ENCODE measurements at places on chromosomes 7 and 10.

- DNase-seq: no peak
Observed at GRCh38 chr10:125157505-125157904, 2.9 kb downstream of the CTBP2 start.

GRCh38 chr10:27747096-27747451 lies 1.5 kb upstream of the MKX start:
- no peak for DNase-seq

DNA sequence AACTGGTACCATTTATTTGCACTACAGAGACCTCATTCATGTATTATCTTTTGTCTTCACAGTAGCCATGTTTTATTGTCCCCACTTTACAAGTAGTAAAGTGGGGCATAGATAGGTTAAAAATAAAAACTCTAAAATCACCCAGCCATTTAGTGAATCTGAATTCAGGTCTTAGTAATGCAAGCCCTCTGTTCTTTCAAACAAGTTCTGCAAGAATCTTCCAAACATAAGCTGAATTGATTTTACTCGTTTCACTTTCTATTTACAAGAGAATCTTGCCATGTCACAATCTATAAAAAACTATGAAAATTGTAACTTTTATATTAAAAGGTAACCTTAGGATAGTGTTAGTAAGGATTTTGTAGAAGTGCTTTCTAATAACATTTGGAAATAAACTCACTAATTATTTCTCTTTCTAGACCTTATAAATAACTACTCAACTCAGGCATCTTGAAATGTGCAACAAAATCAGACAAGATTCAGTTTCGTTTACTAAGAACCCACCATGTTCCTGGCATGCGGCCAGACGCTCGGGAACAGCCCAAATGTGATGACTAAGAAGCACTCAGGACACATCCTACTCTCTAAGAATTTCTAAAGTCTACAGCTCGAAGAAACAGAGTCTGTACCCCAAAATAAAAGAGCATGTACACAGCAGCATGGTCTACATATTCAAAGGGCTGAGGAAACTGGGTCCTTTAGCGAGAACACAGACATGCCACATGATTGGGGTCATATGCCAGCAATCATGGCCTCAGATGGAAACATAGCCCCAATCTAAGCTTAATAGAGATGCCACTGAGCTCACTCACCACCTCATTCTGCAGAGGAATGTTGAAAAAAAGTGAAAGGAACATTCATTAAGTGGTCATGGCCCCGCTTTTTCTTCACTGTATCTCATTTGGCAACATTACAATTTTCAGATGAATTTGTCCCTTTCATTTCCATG lies 167.6 kb downstream of the AMPH start:
- DNase-seq: peak; percentile 54

- no peak for DNase-seq
Observed at GRCh38 chr10:101619983-101620382, 31.9 kb downstream of the DPCD start.

DNA sequence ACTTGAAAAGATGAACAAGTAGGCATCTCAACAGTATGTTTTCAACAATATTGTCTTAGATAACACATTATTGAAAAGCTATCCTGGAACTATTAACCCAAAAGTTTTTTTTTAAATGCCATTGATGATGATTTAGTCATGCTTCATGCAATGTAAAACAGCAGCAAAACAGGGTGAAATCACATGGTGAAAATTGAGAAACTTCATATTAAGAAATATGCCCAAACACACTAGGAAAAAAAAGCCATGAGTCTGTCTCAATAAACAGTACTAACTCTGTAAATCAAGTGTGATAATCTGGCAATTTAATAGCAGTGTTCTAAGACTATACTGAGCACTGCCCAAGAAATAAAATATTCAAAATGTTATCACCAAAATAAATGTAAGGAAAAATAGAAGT lies 613.1 kb downstream of the KCNMA1 start:
- DNase-seq: no peak

- no peak for DNase-seq
Observed at GRCh38 chr7:47383072-47383471, 198.8 kb downstream of the TNS3 start.

DNA sequence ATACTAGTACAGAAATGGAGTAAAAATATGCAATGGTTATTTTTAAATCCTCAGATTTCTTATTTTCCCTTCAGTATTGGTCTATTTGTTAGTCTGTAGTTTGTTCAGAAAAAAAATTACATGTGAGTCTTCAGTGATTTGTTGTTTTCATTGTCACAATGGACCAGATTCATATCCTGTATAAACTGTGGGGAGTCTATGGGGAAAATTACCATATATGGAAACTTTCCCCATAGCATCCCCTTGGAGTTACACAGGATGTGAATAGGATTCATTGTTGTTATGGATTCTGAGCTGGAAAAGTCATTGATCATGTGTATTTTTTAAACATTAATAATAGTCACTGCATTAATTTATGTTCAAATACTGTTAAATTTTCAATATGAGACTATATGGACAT lies 72.6 kb downstream of the ST7 start:
- DNase-seq: no peak

DNA sequence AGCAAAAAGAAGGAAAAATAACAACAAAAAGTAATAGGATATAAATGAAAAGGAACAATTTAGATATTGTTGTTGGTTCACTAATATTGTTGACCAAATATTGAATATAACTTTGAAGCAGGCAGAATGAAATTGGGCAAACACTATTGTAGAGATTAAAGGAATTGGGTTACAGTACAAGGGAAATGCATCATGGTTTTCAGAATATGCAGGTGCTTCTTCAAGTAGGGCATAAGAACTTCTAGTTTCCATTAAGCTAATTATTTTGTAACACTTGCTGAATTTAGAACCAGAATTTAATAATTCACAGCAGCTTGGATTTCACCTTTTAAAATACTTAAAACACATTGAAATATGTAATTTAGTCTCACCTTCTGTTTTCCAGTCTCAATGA lies 36.5 kb downstream of the RPA3 start:
- DNase-seq: no peak

DNA sequence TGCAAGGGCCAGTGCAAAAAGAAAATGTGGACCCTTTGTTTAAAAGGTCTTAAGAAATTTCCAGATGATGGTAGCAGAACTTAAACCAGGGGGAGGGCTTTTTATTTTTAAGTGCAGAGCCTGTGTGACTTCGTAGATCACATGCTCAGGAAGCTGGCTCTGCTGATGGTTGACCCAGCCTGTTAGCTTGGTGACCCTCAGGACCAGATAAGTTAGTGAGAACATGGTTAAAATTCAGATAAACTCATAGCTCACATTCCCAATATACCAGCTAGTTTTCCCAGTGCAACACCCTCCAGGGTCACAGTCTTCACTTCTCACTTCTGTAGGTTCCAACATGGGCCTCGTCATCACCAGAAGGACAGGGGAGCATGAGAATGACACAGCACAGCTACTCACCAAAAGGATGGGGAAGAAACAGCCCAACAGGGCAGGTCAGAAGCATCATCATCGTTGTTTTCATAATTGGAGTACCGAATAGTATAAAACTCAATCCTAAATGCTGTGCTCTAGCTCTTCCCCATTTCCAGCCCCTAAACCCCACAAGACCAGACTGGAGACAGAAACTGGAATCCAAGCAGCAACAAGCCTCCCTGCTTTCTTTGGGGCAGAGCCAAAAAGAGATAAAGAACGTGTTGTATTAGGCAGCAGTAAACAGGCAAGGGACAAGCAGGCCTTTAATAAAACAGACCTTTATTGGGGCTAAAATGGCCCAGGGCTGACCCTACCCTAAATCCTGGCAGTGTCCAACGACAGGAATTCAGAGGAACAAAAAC lies 102.2 kb upstream of the ANKRD1 start:
- no peak for DNase-seq

GRCh38 chr10:131948501-131948900 lies 33.2 kb downstream of the BNIP3 start:
- DNase-seq: no peak

DNA sequence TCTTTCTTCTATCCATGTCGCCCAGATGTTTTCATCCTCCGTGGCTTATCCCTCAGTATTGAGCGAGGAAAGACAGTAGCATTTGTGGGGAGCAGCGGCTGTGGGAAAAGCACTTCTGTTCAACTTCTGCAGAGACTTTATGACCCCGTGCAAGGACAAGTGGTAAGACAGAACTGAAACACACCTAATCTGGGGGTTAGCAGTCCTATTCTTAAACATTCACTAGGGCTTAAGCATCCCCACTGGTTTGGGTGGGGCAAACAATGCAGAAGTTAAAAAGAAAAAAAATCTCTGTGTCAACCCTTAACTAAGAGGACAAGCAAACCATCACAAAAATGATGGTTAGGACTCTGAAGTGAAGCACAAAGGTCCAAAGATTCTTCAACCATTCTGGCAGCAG lies 43.8 kb downstream of the SP8 start:
- DNase-seq: no peak

DNA sequence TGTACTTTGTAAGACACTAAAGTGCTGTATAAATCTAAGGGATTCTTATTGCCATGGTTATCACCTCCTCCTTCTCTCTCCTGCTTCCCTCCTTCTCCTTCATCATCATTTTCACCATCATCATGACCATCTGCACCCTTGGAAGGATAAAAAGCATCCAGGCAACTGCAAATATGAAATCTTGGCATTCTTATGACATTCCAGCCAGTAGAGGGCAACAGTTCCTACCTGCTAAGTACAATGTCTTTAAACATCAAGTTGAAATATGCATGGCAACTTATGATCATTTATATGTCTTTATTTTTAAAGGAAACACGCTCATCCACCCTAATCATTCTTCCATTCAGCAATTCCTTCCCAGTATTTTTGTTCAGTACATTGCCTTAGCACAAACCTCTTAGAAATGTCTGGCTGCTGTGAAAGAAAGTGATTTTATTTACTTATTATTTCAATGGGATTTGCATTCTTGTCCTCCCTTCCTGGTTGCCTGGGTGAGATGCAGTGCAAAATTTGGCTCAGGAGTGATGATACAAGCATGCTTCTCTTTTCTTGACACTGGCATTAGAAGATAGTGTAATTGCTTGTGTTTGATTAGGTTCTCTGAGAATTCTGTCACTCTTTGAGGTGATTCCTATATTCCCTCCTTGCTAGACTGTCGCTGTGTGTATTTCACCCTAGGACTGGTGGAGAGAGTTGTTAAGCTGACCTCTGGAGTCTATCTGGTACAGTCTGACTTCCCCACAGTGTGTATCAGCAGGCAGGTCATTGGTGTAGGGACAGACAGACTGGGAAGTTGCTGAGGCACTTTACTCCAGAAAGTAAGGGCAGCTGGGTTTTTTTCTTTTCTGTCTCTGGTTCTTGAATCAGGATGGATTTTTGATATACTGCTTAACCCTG lies 188.5 kb upstream of the BMPER start:
- no peak for DNase-seq

GRCh38 chr7:23930312-23930711 lies 220.3 kb downstream of the STK31 start:
- DNase-seq: no peak

DNA sequence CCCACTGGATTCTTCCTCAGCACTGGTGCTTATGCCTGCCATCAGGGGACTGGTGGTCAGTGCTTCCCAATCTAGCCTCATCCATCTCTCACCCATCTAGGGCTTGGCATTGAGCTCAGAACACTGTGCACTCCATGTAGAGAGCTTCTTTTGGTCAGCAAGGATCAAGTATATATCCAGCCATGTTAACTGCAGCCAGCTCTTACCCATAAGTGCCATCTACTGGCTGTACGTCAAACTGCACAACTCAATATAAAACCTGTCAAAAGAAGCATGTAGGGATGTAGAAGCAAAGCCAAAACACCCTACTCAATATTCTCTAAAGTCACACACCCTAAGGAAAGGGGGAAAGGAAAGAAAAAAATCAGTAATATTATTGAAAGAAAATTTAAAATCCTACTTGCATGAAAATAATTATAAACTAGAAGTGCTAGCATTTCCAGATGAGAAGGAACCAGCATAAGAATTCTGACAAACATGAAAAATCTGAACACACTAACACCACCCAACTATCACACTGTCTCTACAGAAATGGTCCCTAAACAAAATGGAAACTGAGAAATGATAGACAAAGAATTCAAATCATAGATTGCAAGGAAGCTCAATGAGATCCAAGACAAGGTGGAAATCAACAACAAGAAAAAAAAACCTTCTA lies 531.1 kb upstream of the STEAP1 start:
- DNase-seq: no peak

DNA sequence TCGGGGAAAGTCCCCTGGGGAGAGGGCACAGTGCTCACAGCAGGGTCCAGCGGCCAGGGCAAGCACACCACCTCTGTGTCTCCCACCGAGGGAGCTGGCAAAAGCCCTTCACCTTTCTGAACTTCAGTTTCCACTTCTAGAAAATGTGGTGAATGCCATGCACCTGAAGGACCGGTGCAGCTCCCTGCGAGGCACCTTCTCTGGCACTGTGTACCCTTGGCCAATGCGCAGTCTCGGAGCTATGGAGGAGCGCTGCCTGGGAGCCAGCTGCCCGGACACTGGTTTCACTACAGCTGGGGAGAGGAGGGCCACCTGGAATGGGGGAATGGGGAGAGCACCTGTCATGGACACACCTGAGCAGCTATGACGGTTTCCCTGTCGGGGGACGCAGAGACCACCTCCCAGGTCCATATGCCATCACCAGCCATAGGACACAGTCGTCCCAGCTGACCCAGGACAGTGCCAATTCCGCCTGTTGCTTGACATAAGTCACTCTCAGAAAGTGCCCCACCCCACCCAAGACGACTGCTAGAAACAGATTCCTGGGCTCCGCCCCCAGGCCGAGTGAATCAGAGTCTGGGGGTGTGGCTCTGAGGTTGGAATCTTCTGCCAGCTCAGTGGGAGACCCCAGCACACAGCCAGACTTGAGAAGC lies 16.8 kb downstream of the RASGEF1A start:
- peak; percentile 2 for DNase-seq

- DNase-seq: no peak
Observed at GRCh38 chr10:11539191-11539868, 72.1 kb downstream of the USP6NL start.

GRCh38 chr7:28418311-28418710 lies 6.0 kb downstream of the CREB5 start:
- no peak for DNase-seq

GRCh38 chr10:88474884-88475844 lies 108.0 kb downstream of the RNLS start:
- no peak for DNase-seq

DNA sequence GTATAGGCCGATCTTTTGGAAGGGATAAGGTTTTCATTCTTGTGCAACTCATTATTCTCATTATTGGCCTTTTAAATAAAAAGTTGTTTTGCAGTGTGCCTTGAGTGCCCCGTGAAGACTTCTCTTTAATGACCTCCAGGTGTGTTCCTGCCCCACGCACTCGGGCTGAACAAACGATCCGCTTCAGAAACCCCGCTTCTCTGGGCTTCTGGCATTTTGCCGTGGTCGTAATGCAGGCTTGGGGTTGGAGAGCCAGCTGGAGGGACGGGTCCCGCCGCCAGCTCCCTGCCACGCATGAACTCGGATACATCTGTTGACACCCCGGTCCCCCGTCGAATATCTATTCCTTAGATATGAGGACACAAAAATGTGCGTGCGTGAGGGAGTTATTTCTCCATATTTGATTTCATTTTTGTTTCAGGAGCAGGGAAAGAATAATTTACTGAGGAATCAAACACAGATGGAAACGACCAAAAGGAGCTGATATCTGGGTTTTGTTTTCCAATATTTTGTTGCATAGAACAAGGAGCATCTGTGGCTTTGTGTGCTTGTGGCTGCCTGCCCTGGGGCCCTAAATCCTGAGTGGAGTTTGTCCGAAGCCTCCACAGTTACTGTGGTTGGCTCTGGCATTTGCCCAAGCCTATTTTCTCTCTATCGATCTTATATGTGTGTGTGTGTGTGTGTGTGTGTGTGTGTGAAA lies 17.0 kb upstream of the TTYH3 start:
- DNase-seq: no peak
